ENCODE measurements at places on chromosomes 11 and 22.
A peak's percentile ranks its signal among the peaks of the same experiment; 100 is the strongest.

- DNase-seq = no peak
Observed at GRCh38 chr11:121063728-121064127, 37.3 kb upstream of the TECTA start.

DNA sequence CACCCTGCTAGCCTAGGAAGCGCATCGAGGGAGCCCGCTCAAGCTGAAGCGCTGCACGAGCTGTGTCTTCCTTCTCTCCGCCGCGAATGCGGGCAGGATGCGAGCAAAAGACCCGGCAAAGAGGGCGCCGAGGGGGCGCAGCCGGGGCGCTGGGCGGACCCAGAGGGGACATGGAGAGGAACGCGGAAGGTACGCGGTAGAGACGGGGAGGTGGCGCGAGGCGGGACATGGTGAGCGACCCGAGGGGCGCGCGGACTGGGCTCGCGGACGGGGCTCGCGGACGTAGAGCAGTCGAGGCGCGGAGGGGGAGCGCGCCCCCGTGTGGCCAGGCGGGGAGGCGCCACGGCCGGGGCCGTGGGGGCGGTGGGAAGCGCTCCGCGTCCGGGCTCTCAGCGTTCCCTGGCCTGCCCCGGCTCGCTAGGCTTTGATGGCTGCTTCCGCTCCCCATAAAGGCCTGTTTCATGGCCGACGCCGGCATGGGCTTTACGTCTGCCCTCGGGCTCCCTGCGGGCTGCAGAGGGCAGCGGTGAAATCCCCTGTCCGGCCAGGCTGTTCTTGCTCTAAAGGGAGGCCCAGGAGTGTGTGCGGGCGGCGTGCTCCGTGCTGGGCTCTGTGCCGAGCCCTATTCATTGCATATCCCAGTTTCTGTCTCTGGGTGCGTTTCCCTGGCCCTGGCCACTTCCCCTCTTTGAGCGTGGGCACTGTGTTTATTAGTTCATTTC lies 31.2 kb upstream of the TRIM29 start:
- DNase-seq = peak; percentile 61

DNA sequence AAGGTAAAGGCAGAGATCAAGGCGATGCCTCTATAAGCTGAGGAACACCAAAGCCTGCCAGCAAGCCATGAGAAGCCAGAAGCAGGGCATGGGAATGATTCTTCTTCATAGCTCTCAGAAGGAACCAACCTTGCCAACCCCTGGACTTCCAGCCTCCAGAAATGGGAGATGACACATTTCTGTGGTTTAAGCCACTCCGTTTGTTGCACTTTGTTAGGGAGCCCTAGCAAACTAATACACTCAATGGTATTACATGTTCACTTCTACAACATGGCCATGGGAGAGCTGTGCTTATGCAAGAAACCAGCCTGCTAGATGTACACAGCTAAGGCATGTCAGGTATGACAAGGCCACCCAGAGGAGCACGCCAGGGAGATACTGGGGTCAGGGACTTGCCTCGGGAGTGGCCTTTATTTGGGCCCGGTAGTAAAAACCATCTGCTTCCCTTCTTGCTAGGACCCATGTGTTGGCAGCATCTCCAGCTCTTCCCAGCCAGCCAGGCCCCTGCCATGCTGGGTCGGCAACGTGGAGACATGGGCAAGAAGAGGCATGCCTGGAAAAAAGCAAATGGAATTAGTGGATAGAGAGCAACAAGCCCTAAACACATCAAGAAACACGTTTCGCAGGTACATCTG lies 3.6 kb downstream of the C11orf16 start:
- peak; percentile 28 for DNase-seq

DNA sequence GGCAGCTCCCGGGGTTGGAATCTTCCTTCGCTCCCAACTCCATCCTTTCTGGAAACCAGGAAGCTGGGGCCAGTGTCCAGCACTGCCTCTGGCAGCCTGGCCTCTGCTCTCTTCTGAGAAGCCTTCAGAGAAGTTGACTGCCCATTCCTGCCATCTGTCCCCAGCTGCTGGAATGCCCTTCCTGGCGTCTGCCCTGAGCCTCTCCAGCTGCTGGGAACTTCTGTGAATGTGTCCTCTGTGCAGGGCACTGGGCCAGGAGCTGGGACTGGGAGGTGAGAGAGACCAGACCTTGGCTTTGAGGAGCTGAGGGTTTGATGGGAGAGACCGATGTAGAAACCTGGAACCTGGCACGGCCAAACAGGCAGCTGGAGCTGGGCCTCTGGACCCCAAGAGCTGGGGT lies 5.9 kb upstream of the SOX10 start:
- no peak for DNase-seq

DNA sequence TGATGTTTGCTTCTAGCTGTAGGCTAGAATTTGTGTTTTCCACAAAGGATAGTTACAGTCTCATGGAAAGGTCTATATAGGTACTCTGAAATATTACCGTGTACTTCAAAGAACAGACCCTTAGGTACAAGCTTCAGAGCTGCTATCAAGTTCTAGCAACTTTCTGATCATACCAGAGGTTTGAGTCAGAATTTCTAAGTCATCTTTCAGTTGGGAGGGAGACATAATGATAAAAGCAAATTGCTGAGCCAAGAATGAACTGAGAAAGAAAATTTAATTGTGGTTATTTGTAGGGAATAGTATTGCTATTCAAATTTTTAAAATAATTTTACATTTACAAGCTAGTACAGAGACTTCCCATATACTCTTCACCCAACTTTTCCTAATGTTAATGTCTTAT lies 19.9 kb upstream of the ME3 start:
- peak; percentile 54 for DNase-seq

DNA sequence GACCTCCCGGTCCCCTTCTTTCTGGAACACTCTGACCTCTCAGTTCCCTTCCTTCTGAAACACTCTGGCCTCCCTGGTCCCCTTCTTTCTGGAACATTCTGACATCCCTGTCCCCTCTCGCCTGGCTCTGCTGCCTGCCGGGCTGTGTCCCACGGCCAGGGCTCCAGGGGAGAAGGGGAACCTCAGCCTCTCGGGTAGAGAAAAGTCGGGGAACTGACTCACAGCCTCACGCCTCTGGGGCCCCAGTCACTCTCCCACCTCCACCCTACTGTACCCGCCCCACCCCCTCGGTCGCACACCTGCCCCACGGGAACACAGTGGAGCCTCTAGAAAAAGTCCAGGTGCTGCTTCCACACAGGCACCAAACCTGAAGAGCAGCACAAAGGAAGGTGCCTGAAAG lies 93.3 kb downstream of the BRD1 start:
- no peak for DNase-seq

- DNase-seq = no peak
Observed at GRCh38 chr11:26688701-26689100, 33.2 kb downstream of the SLC5A12 start.

- DNase-seq = no peak
Observed at GRCh38 chr11:1485504-1485885, 1.1 kb downstream of the MOB2 start.

DNA sequence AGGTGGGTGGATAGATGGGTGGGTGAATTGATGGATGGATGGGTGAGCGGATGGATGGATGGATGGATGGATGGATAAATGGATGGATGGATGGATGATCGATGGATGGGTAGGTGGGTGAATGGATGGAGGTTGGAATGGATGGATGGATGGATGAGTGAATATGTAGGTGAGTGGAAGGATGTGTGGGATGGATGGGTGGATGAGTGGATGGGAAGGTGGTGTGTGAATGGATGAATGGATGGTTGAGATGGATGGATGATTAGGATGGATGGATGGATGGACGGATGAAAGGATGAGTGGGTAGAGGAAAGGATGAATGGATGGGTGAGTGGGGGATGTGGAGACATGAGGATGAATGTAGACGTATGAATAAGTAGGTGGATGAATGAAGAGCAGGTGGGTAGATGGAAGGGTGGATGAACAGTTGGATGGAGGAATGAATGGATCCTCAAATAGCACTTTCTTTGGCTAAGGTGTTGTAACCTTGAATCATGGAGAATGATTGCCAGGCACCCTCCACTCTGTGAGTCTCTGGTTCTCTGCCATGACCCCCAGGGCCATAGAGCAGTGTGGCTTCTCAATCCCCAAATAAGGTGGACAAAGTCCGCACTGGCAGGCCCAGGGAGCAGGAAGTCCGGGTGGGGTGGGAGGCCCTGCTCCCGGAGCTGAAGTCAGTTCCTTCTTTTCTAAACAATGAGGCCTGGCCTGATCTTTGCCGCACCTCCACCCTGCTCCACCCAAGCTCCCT lies 36.9 kb downstream of the IGF2 start:
- no peak for DNase-seq

DNA sequence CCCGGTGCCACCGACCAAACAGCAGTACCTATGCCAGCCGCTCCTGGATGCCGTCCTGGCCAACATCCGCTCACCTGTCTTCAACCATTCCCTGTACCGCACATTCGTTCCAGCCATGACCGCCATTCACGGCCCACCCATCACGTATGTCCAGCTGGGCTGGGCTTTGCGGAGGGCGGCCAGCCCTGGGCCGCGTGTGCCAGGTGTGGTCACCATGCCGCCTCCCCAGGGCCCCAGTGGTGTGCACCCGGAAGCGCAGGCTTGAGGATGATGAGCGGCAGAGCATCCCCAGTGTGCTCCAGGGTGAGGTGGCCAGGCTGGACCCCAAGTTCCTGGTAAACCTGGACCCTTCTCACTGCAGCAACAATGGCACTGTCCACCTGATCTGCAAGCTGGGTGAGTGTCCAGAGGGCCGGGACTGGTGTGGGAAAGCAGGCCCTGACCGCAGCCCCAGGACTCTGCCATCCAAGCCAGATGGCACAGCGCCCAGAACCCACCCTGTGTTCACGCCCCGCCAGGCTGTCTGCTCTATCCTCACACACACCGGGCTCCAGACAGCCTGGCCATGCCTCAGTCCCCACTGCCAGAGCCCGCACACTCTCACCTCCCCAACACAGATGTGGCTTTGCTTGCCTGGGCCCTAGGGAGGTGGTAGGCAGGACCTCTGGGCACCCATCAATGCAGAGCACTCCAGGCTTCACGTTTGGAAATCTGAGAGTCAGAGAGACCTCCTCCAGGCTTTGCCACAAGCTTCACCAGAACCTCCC lies 77.6 kb downstream of the MED15 start:
- no peak for DNase-seq

DNA sequence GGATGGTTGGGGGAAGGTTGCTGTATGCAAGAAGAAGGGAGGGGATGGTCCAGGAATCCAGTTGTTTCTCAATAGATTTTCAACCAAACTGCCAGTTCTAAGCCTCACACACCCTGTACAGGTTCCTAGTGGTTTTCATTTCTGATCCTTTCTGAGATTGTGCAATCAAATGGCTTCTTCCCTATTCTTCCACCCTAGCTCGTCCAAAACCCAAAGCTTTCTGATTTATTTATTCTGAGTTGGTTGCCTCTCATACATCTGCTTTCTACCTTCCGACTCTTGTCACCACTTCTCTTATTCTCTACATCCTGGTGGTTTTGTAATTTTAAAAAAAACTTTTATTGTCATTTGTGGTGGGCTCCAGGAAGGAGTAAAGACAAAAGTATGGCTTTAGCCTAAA lies 12.6 kb downstream of the OR5A2 start:
- no peak for DNase-seq

GRCh38 chr22:49768951-49769690 lies 58.6 kb downstream of the BRD1 start:
- DNase-seq = no peak

DNA sequence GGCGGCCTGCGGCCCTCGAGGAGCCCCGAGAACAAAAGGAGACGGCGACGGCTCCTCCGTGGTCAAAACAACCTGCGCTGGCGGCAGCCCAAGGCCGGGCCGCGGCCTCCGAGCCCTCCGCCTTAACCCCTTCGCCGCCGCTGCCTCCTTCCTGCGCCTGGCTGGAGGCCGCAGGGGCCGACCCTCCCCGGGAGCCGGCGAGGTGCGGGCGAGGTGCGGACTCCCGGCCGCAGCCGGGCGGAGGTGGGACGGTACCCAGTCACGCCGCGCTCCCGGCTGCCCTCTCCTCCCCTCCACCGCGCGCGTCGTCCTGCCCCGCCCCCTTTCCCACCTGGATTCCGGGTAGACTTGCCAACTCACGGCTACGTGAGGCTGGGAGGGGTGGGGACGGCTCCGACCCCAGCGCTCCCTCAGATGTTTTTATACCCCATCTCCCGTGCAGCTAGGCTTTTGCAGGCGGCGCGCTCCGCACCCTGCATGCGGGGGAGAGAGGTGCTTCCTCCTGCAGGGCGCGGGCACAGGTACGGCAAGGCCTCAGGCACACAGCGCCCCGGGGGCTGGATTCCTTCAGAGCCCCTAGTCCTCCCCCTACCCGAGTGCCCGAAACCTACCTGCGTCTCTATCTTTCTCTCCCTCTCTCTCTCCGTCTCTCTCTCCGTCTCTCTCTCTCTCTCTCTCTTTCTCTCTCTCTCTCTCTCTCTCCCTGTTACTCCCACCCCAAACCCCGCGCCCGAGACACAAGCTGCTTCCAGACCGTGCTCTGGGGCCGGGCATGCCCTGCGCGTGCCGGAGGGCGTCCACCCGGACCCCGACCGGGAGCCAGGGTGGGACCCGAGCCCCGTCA lies 2.0 kb downstream of the PDGFB start:
- DNase-seq = no peak

Measured in fibroblast of skin of scalp (primary cell).